ENCODE measurements at places on chromosomes 12 and 14. TPM values are rescaled to one million over a fixed set of nuclear protein-coding genes. Genes with fewer than 3 reads are reported as not detected.

- DNase-seq: no peak
Observed at GRCh38 chr14:23421594-23421993, 13.5 kb upstream of the MYH6 start.

DNA sequence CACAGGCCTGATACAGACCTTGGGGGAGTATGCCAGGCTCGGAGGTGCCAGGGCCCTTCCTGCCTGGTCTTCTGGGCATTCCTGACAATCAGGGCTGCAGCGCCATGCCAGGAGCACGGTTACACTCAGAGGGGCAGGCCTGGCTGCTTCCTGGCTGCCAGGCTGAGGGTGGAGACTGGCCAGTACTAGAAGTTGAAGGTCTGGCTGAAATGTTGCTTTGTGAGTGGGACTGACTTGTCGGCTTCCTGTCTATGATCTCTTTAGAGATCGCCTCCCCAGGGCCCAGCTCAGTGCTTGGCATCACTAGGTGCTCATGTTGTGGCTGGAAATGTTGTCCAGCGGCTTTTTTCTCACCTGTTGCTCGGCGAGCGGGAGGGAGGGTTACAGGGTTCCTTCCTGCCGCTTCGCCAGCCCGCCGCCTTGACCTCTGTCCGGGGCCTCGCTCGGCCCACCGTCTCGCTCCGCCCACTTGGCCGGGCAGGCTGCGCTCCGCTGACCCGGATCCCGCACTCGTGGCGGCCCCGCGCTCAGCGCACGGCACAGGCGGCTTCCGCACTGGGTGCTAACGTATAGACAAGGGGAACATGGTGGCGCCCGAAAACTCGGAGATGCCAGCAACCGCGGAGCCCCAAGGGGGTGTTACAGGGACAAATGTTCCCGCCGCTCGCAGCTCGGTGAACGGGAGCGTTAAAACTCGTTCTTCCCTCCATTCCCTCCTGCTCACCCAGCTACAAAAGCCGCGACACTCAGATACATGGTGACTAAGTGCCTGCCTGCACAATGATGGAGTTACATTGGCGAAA lies 32.6 kb downstream of the PAPLN start:
- DNase-seq: peak; percentile 22

The ZFHX2 gene
- total RNA-seq: 4.2 TPM

The PPP4R4 gene
- 3.0 TPM for total RNA-seq

- no peak for DNase-seq
Observed at GRCh38 chr12:65868878-65869277, 44.6 kb downstream of the HMGA2 start.

The ERH gene
- total RNA-seq: 127 TPM

DNA sequence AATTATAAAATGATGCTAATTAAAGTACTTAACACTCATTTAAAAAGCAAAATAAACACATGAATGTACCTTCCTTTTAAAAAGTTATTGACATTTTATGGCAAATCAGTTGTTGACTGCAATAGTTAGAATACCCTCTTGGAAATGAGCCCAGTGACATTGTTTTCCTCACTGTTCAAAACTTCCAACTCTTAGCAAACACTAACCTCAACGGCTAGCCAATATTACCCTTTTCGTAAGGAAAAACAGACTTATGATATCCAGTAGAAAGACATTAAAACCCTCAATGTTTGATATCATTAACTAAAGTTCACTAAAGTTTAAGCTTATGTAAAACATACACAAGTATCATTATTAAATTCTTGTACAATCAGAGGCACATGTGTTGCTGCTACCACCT lies 83.6 kb downstream of the EPS8 start:
- no peak for DNase-seq

- DNase-seq: peak; percentile 14
Observed at GRCh38 chr12:19222558-19222957, 93.0 kb downstream of the PLEKHA5 start.

GRCh38 chr12:22904485-22904884 lies 279.5 kb downstream of the ETNK1 start:
- DNase-seq: no peak

DNA sequence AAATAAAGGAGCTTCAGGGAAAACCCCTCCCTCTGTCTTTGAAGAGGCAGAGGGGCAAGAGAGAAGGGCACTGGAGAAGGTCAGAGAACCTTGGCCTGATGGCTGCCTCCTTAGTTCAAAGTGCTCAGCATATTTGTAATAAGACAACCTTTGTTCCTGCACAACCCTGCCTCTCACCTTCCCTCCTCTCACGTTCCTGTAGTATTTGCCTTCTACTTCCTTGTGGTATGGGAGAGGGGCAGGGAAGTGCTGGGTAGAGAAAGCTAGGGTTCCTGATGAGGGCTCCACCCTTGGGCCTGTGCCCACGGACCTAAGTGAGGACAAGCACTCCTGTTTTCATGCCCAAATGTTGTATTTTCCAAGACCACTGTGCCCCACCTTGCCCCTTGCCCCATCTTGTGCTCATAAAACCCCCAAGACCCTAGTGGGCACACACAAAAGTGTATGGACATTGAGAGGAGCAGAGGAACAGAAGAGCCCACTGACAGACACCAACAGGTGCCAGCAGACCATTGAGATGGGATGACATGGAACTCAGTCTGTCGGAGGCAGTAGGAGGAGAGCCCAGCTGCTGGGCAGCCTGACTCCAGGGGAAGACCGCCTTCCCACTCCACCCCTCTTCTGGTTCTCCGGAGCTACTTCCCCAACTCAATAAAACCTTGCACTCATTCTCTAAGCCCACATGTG lies 261.5 kb upstream of the CCDC196 start:
- DNase-seq: no peak

The GON7 gene
- 10.2 TPM for total RNA-seq

DNA sequence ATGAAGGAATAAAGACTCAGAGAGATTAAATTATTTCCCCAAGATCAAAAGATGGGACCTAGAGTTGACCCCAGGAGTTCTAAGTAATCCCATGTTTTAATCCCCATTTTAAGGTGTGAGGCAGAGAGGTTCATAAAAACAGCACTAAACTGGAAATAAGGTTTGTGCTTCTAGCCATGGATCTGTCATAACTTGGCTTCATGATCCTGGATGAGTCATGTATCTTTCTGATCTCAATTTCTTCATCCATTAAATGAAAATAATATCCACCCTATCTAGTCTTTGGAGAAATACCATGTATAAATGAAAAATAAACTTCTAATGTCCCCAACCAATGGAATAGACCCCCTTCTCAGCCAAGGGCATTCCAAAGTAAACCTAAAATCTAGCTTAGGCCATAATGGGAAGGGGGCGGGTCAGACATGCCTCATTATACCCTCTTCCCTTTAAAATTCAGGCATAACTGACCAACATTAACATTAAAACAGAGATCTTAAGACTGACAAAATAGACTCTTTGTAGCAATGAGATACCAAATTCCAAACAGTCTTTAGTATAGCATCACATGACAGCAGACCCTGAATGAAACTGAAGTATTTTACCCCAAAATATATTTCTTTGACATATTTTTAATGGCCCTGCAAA lies 47.8 kb downstream of the SLC41A2 start:
- DNase-seq: no peak

DNA sequence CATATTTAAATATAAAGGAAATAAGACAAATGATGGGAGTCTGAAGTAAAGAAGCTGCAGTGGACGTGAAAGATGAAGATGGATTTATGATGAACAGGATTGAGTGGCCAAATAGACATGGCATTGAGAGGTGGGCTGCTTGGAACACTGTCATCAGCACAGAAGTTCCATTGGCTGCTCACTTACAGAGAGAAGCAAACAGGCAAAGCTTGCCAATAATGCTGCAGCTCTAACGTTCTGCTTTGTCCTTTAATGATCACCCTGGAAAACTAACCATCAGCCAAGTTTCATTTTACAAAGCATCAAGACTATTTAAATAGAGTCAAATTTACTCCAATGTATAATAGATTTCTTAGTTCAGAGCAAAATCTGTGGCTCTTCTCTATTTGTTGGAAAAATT lies 721.4 kb downstream of the TMTC2 start:
- DNase-seq: no peak

The GNB3 gene
- total RNA-seq: 5.5 TPM

DNA sequence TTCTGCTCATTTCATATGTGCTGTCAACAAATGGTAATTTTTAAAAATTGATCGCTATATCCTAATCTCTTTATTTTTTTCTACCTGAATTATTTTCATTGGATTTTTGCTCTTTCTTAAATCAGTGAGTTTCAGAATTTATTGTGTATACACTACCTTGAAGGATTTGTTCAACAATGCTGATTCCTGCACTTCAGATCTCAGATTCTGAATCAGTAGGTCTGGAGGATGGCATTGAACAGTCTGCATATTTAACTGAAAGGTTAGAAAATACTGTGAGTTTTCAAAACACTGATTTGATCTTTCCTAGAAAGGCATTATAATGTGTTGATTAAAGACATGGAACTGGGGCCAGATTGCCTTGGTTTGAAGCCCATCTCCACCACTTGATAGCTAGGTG lies 1.6 kb downstream of the G2E3 start:
- DNase-seq: no peak

DNA sequence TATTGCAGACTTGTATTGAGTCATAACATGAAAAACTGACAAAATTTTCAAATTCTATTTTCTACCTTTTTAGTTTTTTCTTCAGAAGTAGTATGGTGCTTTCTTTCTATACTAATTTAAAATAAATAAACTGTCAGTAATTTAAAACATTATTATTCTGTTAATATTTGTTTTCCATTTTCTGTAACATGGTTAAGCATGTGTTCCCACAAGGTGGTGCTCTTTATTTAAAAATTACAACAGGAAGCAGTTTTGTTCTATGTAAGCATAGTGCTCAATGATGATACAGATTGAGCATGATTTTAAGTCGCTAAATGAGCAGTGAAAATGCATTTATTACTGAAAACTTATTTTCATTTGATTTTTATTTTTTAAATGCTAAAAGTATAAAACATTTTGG lies 114.6 kb downstream of the PPFIA2 start:
- DNase-seq: peak; percentile 58

The RPL10L gene
- not detected for total RNA-seq

GRCh38 chr12:26557326-26557725 lies 275.7 kb downstream of the ITPR2 start:
- DNase-seq: no peak

- DNase-seq: no peak
Observed at GRCh38 chr14:104054222-104054905, 31.1 kb upstream of the ASPG start.

The TBX5 gene
- not detected for total RNA-seq

DNA sequence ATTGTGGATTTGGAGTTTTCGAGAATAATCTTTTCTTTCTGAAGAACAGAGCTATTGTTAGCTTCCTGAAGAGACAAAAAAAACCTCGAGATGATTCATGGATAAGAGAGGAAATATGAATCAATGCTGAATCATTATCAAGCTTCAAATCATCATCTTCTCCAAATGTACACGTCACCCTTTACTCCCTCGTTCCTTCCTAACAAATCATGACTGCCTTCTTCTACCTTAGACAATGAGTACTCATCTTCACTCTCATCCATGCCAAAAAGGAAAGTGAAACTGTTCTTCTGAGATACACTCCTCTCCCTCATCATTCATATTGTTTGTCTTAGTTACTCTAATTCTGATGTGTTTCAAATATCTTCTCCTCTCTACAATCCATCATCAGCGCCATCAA lies 1115.8 kb upstream of the ATXN7L3B start:
- DNase-seq: no peak

DNA sequence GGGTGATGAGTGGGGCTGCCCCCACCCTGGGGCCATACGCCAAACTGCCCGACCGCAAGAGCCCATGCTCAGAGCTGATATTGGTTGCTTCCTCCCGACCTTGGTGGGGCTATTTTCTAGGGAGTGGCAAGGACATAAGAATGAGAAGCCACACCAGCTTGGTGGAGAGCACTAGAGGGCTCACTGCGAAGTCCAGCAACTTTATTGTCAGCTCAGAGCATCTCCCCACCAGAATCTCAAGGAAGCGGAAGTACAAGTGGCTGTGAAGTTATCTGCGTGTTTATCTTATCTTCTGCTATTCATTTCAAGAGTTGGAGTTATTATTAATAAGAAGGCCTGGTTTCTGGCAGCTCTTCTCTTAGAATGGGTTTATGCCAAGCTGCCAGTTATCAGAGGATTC lies 4.9 kb upstream of the PLXNC1 start:
- no peak for DNase-seq

DNA sequence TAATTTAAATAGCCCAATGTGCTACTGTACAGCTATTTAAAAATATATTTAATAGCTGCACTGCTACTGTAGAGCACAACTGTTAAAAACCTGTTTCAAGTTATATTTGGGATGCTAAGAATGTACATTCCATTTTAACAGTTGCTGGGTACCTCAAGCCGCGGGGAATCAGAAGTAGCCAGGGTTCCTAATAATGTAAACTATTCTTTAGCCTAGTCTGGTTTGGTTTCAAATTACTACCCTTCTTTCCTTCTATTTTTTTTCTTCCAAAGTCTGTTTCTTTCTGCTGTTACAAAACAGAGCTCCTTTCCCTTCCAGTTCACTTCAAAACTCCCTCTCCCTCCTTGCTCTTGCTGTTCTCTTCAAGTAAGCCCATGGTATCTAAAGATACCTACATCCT lies 21.3 kb downstream of the SCAF11 start:
- DNase-seq: no peak

The WIF1 gene
- total RNA-seq: 0.45 TPM

The SERPINA12 gene
- not detected for total RNA-seq

The SIRT4 gene
- total RNA-seq: 2.5 TPM

GRCh38 chr12:45435945-45436710 lies 220.2 kb downstream of the ANO6 start:
- no peak for DNase-seq

The LTBR gene
- total RNA-seq: 3.1 TPM
